ENCODE measurements at places on chromosomes 3 and 15.

DNA sequence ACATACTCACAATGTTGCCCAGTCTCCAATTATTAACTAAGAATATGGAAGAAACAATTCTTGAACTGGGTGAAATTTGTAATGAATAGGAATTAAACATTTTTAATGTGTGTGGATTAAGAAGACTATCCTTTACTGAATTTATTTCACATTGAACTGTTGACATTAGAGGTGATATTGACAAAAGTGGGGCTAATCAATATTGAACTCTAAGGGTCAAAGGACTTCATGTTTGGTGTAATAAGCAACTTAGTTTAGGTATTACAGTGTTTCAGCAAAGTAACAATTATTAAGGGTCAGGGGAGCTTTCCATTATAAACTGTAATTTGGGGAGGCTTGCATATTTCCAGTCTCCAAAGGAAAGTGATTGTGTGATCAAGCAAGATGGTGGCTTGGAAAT, 16.2 kb upstream of the NANOGP8 start:
- DNase-seq = no peak

GRCh38 chr3:161800985-161801559, 304.5 kb downstream of the OTOL1 start:
- no peak for DNase-seq

DNA sequence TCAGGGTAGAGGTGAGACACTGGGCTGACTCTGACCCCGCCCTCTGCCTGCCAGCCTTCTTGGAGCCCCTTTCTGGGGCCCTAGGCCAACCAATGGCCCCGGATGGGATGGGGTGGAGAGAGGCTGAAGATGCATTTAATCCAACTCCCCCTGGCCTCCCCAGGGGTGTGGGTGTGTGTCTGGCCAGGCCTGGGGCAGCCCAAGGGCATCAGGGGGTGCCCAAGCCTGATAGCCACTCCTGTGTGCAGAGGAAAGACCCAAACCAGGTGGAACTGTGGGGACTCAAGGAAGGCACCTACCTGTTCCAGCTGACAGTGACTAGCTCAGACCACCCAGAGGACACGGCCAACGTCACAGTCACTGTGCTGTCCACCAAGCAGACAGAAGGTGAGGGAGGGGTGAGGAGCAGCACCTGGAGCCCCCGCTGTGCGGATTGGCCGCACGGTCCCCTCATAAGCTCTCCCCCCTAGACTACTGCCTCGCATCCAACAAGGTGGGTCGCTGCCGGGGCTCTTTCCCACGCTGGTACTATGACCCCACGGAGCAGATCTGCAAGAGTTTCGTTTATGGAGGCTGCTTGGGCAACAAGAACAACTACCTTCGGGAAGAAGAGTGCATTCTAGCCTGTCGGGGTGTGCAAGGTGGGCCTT, 9.5 kb downstream of the SPINT1 start:
- DNase-seq = no peak

- no peak for DNase-seq
Measured at GRCh38 chr15:32105258-32106241, 75.2 kb downstream of the CHRNA7 start.

DNA sequence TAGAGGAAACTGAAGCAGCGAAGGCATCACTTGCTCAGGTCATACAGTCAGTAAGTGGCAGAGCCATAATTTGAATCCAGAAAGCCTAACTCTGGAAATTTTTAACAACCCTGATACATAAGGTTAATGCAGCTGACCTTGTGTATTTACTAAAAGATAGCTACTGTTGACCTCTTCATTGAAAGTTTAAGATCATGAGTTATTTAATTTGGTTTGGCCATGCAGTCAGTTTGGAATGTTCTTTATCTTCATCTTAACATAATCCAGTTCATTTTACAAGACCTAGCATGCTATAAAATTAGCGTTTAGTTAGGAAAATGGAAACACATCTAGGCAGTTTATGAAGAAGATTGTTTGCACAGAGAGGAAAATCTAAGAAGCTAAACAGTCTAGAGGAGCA, 240.9 kb downstream of the RBMS3 start:
- no peak for DNase-seq

DNA sequence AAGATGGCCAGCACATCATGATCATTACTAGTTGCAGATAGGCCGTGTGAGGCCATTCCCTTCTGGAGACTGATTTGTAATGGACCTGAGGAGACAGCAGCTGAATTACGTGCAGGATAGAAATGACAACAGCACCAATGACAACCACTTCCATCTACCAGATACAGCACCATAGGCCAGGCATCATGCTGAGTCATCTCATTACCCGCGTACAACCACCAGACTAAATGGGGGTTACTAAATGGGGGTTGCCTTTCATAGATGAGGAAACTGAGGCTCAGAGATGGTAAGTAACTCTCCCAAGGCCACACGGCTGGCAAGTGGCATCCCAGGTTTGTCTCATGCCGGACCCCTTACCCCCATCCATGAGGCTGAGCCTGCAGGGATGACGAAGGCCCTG, 32.8 kb upstream of the FAM107A start:
- DNase-seq = no peak

DNA sequence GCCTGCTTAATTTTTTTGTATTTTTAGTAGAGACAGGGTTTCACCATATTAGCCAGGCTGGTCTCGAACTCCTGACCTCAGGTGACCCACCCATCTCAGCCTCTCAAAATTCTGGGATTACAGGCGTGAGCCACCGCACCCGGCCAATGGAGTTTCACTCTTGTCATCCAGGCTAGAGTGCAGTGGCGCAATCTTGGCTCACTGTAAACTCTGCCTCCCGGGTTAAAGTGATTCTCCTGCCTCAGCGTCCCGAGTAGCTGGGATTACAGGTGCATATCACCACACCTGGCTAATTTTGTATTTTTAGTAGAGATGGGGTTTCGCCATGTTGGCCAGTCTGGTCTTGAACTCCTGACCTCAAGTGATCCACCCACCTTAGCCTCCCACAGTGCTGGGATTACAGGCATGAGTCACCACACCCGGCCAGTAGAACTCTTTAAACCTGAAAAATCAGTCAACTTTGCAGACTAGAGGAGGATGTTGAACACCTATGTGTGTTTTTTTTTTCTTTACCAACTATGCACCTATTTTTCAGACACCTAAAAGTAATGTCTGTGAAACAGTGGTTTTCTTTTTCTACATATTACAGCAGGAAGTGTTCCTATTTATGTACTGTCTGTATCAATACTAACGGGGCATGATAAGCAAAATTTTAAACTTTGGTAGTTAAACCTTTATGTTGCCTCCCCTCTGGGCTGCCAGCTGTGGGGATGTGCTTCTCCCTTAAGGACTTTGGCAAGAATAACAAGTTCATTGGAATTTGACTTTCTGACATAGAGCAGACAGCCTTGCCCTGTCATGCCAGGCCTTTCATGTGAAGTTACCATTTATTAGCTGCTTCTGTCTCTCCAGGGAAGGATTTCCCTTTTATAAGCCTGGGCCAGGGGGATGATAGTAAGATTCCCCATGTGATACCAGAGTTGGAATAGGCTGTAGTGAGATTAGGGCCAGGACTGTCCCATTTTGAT, 8.1 kb downstream of the ARIH2 start:
- DNase-seq = no peak

- no peak for DNase-seq
Measured at GRCh38 chr3:107461721-107462120, 61.0 kb upstream of the BBX start.

GRCh38 chr3:189144645-189145044, 27.1 kb upstream of the TPRG1 start:
- peak; percentile 34 for DNase-seq

DNA sequence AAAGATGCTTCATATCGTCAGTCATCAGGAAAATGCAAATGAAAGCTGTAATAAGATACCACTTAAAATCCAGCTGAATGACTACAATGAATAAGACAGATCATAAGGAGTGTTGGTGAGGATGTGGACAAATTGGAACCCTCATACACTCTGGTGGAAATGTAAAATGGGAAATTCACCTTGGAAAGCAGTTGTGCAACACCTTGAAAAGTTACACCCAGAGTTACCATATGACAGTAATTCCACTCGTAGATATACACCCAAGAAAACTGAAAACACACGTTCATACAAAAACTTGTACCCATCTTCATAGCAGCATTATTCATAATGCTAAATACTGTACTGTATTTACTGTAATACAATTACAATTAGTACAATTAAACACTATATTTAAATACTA, 2.3 kb downstream of the TTC23 start:
- DNase-seq = no peak

DNA sequence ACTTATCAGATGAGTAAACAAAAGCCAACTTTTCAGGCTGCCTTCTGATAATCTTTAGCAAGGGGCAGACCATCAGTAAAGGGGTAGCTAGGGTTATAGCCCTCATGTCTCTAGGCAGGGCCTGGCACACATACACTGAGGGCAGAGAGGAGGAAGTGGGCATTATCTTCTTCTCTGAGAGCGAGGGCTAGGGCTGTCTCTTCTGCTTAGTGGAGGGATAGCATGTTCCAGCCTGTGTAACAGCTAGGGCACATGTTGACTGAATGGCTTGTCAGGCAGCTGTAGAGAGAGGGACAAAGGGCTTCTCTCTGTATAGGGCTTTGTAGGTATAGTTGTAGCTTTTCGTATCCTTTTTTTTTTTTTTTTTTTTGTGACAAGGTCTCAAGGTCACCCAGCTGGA, 17.8 kb downstream of the CRTC3 start:
- no peak for DNase-seq

DNA sequence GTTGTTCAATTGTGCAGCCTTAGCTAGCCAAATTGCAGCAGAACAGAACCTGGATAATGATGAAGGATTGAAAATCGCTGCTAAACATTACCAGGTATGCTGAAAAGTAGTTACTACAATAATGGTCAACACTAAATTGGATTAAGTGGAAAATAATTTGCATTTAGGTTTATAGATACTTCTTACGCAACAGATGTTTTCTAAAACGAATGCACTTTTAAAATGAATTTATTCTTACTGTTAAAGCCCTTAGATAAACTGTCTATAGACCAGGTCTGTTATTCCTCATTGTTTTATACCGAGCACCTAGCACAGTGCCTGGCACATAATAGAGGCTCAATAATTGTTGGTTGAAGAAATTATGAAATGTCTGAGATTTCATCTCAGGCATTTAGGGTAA, 23.6 kb downstream of the PDCD6IP start:
- DNase-seq = no peak

DNA sequence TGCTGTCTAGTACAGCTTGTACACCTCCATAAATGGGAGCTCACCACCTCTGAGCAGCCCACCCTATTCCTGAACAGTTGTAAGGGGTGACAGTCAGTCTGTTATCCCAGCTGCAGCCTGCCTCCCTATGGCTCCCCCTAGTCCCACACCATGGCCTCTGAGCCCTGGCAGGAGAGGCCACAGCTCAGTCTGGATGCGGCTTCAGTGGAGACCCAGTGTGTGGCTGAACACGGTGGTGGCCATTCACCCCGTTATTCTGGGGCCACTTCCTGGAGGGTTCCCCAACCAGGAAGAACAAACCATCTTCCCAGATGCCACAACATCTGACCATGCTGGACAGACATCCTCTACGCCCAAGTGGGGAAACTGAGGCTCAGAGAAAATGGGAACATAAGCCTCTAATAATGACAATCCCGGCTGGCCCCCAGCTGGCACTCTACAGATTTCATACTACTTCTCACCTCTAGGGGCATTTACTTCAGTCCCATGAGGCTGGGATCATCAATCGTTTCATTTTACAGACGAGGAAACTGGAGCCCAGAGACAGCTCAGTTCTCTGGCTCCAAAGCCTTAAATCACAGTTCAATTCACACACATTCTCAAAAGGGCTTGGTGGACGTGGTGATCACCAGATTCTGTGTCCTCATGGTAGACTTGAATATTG, 9.2 kb upstream of the GRIP2 start:
- no peak for DNase-seq

GRCh38 chr15:49979705-49980382, 139.2 kb downstream of the ATP8B4 start:
- DNase-seq = no peak

GRCh38 chr3:105260385-105260784, 106.3 kb upstream of the ALCAM start:
- no peak for DNase-seq

DNA sequence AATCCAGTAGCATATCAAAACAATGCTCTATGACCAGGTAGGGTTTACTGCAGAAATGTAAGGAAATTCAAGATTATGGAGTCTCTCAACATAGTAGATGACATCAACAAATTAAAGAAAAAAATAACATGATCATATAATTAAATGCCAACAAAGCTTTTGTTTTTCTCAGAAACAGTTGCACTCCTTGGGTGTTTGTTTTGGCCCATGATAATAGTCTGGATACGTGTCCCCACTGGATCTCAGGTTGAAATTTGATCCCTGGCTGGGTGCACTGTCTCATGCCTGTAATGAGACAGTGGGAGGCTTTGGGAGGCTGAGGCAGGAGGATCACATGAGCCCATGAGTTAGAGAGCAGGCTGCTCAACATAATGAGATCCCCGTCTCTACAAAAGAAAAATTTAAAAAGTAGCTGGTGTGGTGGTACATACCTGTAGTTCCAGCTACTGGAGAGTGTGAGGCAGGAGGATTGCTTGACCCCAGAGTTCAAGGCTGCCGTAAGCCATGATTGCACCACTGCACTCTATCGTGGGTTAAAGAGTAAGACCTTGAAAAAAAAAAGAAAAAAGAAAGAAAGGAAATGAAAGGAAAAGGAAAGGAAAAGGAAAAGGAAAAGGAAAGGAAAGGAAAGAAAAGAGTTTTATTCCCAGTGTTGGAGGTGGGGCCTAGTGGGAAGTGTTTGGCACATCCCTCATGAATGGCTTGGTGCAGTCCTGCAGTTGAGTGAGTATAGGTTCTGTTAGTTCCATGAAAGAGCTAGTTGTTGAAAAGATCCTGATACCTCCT, 53.3 kb upstream of the FOXB1 start:
- no peak for DNase-seq

GRCh38 chr3:190381441-190381840, 6.5 kb upstream of the CLDN16 start:
- DNase-seq = no peak

- DNase-seq = no peak
Measured at GRCh38 chr3:49351521-49352011, 6.6 kb downstream of the GPX1 start.

DNA sequence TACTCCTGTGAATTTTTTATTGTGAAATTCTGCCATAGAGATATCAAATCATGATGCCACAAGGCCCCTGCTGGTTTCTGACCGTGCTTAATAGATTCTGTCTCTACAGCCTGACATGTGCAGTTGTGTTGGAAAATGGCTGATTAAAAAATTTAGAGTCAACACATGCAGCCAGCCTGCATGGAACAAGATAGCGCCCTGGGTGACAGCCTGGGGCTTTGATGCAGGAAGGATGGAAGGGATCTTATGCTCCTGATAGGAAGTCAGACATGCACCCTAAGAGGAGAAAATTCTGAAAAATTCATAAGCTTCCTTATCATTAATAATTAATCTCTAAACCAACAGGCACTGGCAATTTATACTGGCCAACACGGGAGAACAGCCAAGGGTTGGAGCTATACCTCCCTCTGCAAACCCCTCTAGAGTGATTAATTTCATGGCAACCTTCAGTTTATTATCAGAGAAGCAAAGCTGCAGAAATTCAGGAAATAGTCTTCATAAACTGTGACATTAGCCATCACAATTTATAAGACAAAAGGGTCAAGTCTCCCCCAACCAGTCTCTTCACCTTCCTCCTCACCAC, 198.4 kb downstream of the CADPS start:
- no peak for DNase-seq

GRCh38 chr15:79025201-79025600, 65.4 kb downstream of the RASGRF1 start:
- no peak for DNase-seq

- no peak for DNase-seq
Measured at GRCh38 chr3:150215616-150216015, 192.5 kb upstream of the TSC22D2 start.

GRCh38 chr3:190446573-190447279, 3.0 kb downstream of the TMEM207 start:
- DNase-seq = no peak

All from naive thymus-derived CD8-positive, alpha-beta T cell (primary cell).